ENCODE measurements at places on chromosomes 7 and 10.

- no peak for DNase-seq
Observed at GRCh38 chr7:47293884-47294555, 287.9 kb downstream of the TNS3 start.

DNA sequence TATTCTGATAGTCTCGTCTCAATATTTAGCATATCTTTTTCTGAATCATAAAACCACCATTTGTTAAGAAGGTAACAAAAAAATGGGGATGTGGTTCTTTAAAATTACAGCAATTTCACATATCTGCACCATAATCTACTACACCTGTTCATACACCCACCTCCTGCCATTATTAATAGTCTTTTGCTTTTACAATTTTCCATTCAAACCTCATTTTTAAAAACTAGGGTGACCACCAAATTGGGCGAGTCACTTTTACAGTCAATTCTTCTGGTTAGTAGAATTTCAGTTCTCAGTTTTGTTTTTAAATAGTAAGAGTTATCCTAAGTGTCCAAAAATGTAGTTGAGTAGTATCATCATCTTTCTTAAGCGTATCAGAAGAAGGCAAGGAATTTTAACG lies 48.4 kb upstream of the GSAP start:
- no peak for DNase-seq

- no peak for DNase-seq
Observed at GRCh38 chr10:28248092-28248491, 54.8 kb downstream of the MPP7 start.

GRCh38 chr7:126803060-126803665 lies 449.6 kb downstream of the GRM8 start:
- DNase-seq, result no peak

GRCh38 chr10:6218692-6219493 lies 16.2 kb downstream of the PFKFB3 start:
- no peak for DNase-seq

DNA sequence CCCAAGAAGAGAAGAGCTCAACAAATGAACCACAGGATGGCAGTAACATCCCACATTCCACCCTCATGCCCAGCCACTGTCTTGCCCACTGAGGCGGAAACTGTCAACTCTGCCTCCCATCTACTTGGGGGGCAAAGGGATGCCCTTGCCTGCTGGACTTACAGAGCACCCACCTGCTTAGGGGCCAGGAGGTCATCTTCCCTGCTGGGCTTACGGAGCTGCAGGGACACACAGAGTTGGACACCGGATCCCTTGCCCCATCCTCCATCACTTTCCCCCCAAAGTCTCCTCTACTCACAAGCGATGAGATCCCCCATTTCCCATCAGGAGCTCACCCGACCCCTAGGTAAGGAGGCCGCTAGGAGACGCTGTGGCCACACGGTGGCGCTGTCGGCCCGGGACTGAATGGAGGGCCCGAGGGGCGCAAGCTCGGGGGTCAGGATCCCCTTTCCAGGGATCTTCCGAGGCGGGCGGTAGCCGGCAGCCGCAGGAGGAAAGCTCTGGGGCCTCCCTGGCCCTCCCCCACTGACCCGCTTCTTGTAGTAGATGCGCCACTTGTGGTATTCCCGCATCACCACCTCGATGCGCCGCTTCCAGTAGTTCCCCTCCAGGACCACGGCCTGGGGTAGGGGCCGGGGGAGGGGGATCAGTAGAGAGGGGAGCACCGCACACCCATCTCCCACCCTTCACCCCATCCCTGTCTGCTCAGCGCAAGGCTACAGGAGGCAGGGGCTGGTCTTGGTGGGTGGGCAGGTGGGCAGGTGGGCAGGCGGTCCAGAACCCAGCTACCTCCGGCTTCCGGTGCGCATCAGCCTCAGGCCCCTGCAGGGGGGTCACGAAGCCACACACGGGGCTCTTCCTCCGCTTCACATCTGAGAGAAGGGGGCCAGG lies 17.3 kb downstream of the MLXIPL start:
- no peak for DNase-seq

Data from esophagus squamous epithelium (tissue), 5 donors.